ENCODE measurements at places on chromosomes 11 and 22.

GRCh38 chr11:75244052-75244814 is 3.7 kb downstream of the TPBGL start:
- DNase-seq = no peak

GRCh38 chr11:66123902-66124301 is 53.8 kb downstream of the PACS1 start:
- no peak for DNase-seq

DNA sequence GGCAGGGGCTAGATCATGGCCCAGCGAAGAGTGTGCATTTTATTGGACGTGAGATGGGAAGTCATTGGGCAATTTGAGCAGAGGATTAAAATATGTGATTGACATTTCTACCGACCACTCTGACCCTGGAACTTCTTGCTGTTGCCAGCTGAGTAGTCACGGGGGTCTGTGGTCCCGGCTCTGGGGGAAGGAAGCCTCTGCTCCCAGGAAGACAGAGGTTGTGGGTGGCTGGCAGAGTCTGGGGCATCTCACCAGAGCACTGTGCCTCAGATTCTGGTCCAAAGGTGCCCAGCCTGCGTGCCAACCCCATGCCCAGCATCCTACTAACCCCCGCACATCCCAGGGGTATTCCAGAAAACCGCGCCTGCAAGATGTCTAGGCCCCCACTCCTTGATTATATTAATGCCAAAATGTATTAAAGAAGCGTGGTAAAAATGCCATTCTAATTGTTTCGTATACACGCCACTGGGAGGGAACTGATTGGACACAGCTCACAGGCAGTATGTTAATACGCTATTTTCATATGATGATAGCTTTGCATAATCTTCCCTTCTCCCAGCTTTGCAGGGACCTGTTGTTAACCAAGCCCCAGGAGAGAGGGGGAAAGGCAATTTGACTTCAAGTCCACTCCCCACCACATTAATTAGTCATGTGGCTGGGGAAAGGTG is 25.3 kb upstream of the LMO1 start:
- no peak for DNase-seq

- no peak for DNase-seq
These were observed 91.2 kb downstream of the PIWIL4 start for GRCh38 chr11:94658386-94658785.

DNA sequence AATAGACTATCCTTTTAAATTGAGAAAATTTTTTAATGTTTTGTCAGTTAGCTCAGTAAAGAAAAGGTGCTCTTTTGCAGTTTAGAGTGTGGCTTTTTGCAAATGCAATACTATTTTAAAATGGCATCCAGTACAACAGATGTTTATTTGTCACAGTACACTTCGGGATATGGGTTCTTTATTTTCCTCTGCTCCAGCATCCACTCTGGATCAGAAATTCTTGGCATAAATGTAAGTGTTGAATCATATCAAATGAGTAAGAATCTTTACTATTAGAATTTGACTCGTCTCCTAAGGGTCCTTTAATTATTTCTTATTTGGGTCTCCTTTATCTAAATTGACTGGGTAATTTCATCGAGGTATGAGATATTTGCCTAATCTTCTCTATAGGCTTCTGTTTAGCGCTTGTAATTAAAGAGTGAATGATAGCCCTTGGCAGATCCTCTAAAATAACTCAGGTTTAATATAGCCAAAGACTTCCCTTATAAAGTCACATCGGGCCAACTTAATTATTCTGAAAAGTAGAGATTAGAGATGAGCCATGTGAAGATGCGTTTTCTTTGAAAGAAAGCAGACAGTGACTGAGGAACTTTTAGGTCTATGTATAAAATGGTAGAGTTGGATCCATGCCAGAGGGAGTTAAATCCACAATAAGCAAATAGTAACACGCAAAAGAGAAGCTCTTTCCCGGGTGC is 132.7 kb downstream of the CASP12 start:
- DNase-seq = no peak

Data from stimulated activated CD4-positive, alpha-beta T cell treated with anti-CD3 and anti-CD28 coated beads, Interleukin-2, amount 100 ng/mL, for 48 hours (primary cell).